ENCODE measurements at places on chromosomes 16 and 17.

GRCh38 chr17:77111934-77112296, 28.9 kb upstream of the SEC14L1 start:
- no peak for DNase-seq

DNA sequence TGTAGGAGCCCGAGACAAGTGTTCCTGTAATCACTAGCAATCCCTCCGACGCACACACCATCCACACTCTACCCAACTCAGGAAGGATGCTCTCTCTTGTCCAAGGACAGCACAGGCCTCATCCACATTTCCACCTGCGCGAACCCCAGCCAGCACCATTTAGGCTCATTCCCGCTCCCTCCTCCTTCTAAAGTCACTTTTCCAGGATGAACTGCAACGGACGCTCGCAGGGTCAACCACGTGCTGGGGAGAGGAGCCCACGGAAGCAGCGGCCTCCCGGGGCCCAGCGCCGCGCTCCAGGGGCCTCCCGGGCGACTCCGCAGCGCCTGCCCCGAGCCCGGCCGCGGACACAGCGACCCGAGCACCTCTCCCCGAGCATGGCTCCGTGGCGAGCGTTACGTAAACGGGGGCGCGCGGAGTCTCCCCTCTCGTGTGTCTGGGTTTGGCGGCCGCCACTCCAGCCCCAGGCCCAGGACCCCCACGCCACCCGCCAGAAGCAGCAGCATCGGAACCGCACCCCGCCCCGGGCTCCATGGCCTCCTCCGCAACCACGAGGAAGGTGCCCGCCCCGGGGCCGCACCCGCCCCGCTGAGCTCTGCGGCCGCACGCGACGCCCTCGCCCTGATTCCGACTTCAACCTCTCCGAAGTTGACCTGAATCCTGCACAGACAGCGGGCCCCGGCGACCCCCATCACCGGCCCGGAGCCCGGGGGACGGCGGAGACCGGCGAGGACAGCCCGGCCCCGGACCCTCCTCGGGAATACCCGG, 668 bp downstream of the USP36 start:
- DNase-seq: no peak

DNA sequence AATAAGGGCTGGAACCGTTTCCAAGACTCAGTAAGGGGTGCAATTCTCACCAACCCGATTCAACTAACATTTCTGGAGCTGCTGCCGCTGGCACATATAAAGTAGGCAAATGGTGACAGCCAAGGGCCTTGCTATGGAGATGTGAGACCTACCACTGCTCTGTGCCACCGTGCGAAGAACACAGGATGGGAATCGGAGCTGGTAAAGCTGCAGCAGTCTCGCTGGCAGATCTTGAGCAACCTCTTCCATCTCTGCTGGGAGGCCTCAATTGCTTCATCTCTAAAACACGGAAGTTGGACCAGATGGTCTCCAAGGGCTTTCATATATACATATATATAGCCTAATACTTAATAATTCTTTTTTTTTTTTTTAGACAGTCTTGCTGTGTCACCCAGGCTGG, 128.9 kb upstream of the RCVRN start:
- DNase-seq: no peak

DNA sequence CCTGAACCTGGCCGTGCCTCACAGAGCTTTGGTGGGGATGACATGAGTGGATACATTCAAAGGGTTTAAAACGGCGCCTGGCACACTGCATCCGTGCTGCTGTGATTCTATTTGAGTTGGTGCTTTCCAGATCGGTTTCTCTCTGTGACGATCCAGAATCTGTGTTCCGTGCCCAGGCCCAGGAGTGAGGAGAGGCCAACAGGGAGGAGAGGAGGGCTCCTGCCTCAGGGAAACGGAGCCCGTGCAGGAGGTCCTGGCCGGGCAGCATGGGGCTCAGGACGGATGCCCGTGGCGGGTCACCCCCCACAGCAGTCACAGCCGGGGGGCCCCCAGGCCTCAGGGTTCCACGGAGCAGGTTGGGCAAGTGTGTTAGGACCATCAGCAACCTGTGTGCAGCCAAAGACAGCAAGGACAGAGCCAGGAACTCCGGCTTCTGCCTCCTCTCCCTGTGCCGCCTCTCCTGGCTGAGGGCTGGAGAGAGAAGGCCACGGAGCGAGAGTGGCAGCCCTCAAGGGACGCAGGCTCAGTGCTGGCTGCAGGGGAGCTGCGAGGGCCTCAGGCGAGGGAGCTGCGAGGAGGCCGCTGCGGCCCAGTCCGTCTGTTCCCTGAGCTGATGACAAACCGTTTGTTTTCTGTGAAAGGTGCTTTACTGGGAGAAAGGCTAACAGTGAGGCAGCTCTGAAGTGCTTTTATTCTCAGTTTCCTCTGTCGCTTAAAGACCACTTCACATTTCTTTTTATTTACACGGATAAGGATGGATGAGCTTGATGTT, 99.3 kb downstream of the METRNL start:
- DNase-seq: no peak

GRCh38 chr16:52526116-52526828, 20.7 kb downstream of the TOX3 start:
- no peak for DNase-seq

GRCh38 chr16:75614066-75614897, 8.8 kb downstream of the ADAT1 start:
- DNase-seq: no peak

GRCh38 chr17:10754861-10755591, 25.2 kb upstream of the TMEM220 start:
- no peak for DNase-seq

DNA sequence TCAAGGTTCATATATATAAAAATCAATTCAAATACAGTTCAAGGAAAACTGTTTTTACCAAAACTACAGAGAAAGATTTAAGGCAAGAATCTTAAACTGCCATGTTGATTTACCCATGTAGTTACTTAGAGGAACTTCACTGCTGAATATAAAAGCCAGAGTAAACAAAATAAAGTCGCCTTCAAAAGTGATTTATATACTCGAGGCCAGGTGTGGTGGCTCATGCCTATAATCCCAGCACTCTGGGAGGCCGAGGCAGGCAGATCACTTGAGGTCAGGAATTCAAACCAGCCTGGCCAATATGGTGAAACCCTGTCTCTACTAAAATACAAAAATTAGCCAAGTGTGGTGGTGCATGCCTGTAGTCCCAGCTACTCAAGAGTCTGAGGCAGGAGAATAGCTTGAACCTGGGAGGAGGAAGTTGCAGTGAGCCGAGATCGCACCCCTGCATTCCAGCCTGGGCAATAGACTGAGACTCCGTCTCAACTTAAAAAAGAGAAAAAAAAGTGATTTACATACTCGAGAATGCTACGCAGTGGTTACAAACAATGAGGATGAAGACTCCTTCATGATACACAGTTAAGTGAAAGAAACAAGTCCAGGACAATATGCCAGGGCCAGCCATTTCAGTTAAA, 54.1 kb upstream of the CNEP1R1 start:
- no peak for DNase-seq

- DNase-seq: no peak
Observed at GRCh38 chr17:163514-164098, 17.8 kb downstream of the DOC2B start.

DNA sequence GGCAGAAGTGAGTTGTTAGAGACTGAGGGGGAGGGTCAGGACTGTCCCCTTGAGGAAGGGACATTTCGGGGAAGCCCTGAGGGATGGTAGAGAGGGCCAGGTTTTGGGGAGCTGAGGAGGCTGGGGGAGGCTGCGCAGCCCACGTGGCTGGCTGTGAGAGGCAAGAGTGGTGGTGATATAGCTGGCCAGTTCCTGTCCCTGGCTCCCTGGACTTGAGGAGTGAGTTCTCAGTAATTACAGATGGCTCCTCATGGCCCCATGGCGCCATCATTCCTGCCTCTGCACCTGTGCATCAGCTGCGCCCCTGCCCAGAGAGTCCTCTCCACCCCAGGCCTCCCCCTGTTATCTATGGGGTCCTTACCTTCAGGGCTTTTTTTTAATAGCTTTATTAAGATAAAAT, 30.3 kb downstream of the MPRIP start:
- no peak for DNase-seq

DNA sequence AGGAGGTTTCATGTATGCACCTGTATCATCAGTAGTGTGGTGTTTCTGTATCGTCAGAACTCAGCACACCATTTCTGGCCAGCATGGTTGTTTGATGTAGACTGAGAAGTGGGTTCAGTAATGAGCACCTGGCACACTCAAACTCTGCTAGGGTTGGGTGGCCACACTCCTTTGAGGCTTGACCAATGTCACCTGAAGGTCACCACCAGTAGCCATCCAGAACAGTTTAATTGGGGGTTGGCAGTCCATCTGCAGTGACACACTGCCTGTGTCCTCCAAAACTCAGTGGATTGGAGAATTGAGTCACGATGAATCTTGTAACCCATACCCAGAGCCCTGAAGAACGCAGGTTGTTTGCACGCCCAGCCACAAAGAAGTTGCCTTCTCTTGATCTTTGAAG, 86.8 kb upstream of the HSBP1 start:
- DNase-seq: peak; percentile 33

- no peak for DNase-seq
Observed at GRCh38 chr16:3652373-3653195, 1.9 kb upstream of the DNASE1 start.

GRCh38 chr17:49031965-49032928, 35.1 kb downstream of the IGF2BP1 start:
- DNase-seq: peak; percentile 15

DNA sequence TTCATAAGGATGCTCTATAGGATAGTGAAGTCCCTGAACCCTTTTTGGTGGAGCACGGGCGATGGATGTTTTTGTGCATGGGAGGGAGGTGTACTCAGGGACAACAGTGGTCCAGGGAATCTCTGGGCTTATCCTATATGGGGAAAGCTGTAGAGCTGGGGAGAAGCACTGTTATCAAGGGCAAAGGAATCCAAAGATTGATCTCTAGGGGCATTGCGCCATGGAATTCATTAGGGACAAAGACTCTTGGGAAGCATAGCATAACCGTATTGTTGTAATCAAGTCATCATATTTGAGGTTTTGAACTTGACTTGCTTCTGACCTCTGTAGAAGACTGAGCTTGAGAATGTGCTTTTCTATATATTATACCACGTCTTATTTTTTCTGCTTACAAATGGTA, 172.9 kb upstream of the ZFHX3 start:
- DNase-seq: no peak

DNA sequence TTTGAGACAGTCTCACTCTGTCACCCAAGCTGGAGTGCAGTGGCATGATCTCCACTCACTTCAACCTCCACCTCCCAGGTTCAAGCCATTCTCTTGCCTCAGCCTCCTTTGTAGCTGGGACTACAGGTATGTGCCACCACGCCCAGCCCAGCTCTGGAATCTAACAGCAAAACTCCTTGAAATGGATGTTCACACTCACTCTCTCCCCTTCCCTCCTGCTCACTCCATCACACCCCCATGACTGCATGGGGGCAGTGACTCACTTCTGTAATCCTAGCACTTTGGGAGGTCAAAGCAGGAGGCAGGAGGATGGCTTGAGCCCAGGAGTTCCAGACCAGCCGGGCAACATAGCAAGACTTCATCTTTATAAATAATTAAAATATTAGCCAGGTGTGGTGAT, 11.1 kb upstream of the TFAP4 start:
- no peak for DNase-seq

DNA sequence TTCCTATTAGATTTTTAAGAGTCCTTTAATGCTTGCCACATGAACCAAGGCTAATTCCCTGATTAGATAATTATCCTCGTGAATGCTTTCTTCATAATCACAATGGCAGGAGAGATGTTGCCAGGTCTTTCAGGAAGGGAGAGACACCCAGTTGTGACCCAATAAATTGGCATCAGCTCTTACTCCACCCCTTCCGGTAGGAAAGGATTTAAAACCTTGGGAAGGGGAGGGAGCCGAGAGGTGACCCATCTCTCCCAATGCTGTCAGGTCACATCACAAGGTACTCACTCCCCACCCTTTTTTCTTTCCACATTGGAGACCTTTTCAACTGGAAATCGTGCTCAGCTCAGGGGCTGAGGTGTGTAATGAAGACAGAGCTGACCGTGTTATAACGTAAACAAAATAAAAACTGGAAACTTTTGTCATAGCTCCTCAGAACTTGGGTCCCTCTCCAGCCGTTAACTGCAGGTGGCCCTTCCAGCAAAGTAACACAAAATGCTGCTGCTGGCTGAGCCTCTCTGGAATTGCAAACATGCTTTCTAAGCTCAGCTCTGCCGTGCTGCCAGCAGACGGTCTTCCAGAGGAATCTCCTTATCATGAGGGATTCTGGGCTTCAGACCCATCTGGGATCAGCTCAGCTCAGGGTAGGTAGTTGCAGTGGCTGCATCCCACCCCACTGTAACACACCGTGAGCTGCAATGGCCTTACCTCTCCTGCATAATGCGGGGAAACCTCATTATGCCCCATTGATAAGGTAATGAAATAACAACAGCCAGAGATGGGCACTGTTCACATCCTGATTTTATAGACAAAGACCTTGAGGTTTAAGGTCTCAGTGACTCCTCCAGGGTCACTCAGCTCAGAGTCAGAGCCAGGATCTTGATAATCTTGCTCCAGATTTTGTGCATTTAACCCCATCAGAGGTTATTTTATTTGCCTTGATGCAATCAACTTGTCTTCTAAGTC, 15.6 kb downstream of the TMEM100 start:
- DNase-seq: no peak

GRCh38 chr17:62105357-62105756, 40.3 kb upstream of the MED13 start:
- no peak for DNase-seq

DNA sequence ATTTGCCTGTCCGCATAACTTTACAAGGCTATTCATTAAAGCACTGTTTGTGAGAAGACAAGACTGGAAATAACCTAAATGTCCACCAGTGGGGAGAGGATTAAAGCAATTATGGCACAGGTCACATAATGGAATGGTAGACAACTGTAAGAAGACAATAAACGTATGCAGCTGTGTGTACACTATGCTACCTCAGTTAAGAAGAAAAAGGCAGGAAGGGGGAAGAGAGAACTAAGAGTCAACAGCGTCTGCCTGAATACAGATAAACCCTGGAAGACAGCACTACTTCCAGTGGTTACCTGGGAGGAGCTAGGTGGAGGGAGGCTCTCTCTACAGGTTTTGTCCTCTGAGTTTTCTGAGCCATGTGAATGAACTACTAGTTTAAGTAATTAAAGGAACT, 15.3 kb downstream of the CREBBP start:
- DNase-seq: no peak

DNA sequence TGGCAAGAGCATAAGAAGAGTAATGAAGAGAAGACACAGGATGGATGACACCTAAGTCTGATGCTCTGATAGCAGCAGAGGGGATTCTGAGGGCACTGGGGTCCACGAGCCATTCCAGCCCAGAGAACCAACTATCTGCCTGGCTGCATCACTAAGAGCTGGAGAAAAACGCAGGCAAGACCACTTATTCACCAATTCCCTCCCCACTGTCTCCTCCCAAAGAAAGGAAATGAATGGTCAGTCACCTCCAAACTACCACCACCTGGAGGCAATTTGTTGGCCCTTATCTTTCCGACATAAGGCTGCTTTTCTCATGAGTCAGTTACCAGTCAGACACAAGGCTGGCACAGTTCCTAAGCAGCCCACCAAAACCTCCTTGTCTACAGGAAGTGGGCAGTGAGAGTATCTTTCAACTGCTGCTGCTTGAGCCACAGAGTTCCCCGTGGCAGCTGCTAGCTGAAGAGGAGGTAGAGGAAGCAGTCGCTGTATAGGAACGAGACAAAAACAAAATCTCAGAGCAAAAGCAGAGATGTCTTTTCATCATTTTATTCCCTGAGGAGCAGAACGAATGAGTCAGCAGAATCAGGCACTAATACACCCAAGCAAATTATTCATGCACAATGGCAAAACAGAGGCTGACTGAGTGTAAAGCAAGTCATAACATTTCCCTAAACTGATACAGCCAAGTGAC, 111.1 kb downstream of the SMG6 start:
- DNase-seq: no peak
